ENCODE measurements at places on chromosomes 12 and 14.

DNA sequence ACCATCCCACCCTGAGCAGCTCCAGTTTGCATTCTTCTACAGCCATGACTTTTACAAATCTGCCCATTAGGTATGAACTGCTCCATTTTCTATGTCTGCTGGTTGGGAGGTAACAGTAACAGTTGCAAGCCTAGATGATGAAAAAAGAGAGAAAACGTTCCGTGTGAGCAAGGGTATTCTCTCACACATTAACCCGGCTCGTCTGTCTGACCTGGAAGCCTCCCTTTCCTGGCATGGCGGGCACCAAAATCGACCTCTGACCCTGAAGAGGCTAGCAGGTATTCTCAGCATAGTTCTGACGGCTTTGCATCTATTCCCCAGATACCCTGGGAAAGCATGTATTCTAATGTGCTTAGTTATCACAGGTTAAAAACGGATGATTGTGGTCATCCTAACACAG, 31.8 kb downstream of the APPL2 start:
- no peak for DNase-seq

DNA sequence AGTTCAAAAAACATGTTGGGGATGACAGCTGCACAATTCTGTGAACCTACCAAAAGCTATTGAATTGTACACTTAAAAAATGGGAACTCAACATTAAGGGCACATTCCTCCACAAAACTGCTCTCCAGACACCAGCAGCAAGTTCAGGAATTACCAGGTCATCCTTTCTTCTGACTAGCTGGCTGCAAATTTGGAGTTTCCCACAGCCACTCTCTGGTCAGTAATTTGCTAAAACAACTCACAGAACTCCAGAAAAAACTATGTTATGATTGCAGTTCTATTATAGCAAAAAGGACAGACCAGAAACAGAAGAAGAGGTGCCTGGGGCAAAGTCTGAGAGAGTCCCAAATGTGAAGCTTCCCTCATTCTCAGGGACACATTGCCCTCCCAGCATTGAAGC, 20.1 kb upstream of the PLEKHD1 start:
- no peak for DNase-seq

- DNase-seq: no peak
Measured at GRCh38 chr12:27480016-27480415, 33.5 kb downstream of the SMCO2 start.

DNA sequence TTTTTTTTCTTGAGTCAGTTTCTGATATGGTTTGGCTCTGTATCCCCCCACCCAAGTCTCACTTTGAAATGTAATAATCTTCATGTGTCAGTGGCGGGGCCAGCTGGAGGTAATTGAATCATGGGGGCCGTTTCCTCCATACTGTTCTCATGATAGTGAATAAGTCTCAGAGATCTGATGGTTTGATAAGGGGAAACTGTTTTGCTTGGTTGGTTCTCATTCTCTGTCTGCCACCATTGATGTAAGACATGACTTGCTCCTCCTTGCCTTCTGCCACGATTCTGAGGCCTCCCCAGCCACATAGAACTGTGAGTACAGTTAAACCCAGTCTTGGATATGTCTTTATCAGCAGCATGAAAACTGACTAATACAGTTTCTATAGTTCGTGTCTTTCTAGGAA, 42.9 kb downstream of the WNK1 start:
- no peak for DNase-seq

- no peak for DNase-seq
Measured at GRCh38 chr12:31819427-31819826, 90.6 kb upstream of the AMN1 start.

DNA sequence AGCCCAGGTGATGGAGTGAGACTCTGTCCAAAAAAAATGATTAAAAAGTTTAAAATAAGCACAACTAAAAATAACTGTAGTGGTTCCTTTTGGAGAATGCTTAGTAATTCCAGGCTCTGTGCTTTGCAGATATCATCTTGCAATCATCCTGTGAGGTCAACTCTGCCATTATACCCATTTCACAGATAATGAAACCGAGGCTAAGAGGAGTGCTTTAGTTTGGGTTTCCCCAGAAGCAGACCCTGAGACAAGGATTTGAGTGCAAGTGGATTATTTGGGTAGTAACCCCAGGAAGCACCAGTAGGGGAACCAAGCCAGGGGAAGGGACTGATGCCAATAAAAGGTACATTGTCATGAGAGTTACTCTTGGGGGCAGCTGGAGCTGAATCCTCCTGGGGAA, 44.7 kb downstream of the RIN3 start:
- DNase-seq: no peak

- no peak for DNase-seq
Measured at GRCh38 chr14:102738373-102739189, 38.7 kb upstream of the TRAF3 start.

DNA sequence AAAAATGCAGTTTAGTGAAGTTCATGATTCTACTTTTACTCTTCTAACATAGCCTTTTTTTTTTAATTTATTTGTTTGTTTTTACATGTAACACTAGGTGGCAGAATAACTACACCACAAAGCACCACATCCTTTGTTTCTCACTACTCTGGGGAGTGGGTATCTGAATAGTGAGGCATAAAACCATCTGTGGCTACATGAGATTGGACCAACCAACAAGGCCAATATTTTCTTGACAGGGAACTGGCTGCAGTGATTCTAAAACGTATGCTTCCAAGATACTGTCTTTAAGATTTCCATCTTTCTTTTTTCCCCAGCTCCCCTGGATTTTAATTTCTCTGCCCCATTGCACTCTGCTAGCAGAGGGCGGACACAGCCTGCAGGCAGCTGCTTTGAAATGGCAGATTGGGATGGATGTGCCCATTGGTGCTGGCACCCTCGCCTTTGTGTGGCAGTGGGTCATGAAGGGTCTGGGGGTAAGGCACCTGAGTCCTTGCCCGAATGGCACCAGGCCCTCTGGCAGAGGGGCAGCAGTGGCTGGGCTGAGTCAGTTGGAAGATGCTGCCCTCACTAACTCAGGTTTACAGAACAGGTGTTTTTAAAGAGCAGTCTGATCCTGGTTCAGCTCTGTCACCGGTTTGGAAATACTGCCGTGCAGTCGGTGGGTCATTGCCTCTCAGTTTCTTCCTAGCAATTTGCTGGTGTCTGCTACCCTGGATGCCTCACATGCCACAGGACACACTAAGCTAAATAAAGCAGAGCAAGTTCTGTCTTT, 429.1 kb downstream of the RAD51B start:
- no peak for DNase-seq

DNA sequence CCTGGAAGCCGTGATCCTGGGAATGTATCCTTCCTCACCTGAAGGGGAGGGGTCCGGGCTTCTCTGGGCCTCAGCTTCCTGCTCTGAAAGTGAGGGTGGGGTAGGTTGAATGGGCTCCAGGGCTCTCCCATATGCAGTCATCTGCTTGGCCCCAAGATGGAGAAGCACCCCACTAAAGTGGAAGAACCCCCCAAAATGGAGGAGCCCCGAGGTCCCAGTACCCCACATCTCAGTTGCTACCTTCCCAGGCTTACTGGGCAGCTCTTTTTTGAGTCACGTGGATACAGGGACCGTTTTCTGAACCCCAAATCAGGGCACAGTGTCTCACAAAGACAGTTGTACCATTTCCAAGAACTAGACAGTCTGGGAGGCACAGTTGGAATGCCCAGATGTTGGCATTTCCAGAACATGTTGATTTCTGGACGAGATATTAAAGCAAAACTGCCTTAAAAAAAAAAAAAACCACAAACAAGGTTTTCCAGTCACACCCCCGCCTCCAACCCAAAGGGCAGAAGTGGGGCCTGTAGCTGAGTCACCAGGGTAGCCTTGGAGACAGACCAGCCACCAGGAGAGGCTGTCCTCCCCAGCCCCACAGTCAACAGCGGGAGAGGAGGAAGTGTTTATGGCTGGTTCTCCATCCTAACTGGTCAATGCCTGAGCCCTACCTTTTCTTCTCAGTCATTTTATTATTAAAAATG, 12.1 kb downstream of the VASH1 start:
- peak; percentile 84 for DNase-seq

GRCh38 chr12:30152705-30153104, 369.0 kb upstream of the TMTC1 start:
- no peak for DNase-seq

- no peak for DNase-seq
Measured at GRCh38 chr12:124651516-124652273, 84.3 kb upstream of the NCOR2 start.

DNA sequence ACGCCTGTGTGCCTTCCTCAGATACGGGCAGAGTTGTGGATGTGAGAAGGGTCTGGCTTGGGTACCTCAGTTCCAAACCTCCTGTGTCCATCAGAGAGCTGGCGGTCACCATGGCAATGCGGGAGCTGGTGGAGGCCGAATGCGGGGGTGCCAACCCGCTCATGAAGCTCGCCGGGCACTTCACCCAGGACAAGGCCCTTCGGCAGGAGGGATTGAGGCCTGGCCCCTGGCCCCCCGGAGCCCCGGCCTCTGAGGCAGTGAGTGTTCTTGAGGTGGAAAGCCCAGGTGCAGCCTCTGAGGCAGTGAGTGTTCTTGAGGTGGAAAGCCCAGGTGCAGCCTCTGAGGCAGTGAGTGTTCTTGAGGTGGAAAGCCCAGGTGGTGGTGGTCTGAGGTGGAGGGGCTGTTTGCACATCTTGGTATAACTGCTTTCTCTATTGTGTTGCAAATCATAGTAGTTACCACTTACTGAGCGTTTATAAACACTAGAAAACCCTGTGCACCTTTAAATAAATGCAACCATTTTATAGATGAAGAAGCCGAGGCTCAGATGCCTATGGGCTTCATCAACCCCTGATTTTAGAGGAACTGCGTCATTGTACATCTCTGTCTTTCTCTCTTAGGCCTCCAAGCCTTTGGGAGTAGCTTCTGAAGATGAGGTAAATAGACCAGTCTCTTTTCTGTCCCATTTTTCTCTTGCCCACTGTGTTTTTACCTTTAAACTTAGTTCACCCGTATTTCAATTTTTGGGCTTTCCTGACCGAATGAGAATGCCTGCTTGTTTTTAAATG, 976 bp downstream of the PEX5 start:
- no peak for DNase-seq

DNA sequence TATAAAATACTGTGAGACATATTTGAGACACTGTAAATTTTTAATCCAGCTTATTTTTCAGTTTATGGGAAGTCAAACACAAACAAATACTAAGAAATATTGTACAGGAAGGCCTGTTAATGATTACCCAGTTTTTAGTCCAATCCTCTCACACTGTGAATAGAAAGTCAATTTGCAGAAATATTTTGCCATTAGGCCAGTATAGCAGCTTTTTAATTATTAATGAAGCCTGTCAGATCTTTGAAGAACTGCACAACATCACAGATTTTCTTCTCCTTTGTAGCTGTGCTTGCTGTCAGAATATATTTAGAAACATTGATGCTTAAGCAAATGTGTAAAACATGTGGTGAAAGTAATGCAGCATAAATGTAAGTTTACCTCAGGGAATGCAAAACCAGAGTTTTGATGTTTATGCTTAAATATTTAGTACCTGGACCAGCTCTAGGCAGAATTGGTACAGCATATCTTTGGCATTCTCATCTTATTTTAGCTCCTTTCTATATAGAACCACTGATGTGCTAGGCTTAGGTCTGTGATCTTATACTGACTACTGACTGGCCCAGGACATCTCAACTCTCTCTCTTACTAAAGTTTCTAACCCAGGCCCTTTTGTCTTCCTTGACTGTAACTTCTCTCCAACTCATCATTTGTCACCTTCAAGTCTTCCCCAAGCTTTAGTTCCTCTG, 230.8 kb upstream of the NAV3 start:
- no peak for DNase-seq

DNA sequence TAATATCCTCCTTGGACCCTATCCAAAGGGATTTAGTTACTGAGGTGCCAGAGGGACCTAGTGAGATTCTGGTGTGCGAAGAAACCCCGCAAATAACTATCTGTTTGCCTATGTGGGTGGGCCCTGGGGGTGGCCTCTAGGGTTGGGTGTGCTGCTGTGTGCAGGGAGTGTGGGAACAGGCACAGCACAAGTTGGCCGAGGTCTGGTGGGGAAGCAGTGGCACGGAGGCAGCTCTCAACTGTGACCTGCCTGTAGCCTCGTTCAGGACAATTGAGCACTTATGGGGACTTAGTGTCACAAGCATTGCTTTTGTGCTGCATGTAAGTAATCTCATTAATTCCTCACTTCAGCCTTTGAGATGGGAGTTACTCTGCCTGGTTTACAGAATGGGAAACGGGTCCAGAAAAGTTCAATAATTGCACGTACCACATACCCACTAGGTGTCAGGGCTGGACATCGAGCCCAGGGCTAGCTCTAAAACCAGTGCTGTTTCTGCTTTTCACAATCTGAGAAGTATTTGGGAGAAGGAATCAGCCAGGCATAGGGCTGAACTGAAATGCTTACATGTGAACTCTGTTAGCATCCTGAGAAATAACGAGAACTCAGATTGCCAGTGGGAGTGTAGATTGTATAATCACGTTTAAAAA, 58.8 kb downstream of the TECPR2 start:
- no peak for DNase-seq

DNA sequence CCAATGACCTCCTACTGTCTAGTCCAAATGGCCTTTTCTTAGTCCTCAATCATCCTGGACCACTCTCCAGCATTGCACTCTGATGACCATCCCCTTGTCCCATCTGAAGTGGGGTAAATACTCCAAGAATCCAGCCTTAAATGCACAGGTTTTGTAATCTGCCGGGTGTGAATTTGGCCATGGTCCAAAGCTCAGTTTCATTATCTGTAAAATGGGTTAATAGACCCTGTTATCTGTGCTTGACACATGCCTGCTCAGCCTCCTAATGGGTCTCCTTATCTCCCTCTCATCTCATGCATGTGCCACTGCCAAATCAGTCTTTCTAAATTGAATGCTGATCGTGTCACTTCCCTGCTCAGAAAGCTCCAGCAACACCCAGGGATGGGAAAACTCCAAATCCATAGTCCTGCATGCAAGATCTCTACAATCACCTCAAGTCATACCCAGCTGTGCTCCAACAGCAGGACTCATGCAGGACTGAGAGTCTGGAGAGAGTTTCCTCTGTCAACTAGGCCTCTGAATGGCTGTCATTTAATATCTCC, 22.3 kb downstream of the LGR5 start:
- no peak for DNase-seq

GRCh38 chr12:68610370-68611093, at the start of gene RAP1B:
Gene RAP1B (plus strand): TSS chr12:68610899. CDS start chr12:68648725, 37,826 bp downstream.
- DNase-seq: peak; percentile 96

- DNase-seq: no peak
Measured at GRCh38 chr12:117060929-117061305, 38.3 kb downstream of the TESC start.

- DNase-seq: no peak
Measured at GRCh38 chr12:114671066-114671442, 12.9 kb downstream of the TBX3 start.

- no peak for DNase-seq
Measured at GRCh38 chr12:127745469-127746212, 521.3 kb upstream of the TMEM132C start.

GRCh38 chr12:43861015-43861839, 25.3 kb downstream of the TMEM117 start:
- DNase-seq: no peak

- DNase-seq: no peak
Measured at GRCh38 chr12:52837781-52838608, 3.9 kb upstream of the KRT79 start.

GRCh38 chr14:102675396-102675795, 82.9 kb downstream of the RCOR1 start:
- DNase-seq: no peak

GRCh38 chr14:55715889-55716288, 135.9 kb downstream of the KTN1 start:
- DNase-seq: no peak
